ENCODE measurements at places on chromosomes 7 and 10. TPM values are rescaled to one million over a fixed set of nuclear protein-coding genes. Genes with fewer than 3 reads are reported as not detected.
A peak's percentile ranks its signal among the peaks of the same experiment; 100 is the strongest.

Gene MET
- not detected for total RNA-seq

Gene ANKRD1
- not detected for total RNA-seq

Gene PDGFA
- total RNA-seq: 0.30 TPM

Gene TCAF1
- 16.9 TPM for total RNA-seq

- H3K36me3 ChIP-seq: no peaks in the 10 kb centered on the region
- H3K4me3 ChIP-seq: no peak overlapping the region
- no peak overlapping the region for H3K27ac ChIP-seq
- no peaks in the 10 kb centered on the region for H3K4me1 ChIP-seq
- no peak for DNase-seq
These were observed 214.0 kb downstream of the PTPRN2 start for GRCh38 chr7:158373476-158374133.

DNA sequence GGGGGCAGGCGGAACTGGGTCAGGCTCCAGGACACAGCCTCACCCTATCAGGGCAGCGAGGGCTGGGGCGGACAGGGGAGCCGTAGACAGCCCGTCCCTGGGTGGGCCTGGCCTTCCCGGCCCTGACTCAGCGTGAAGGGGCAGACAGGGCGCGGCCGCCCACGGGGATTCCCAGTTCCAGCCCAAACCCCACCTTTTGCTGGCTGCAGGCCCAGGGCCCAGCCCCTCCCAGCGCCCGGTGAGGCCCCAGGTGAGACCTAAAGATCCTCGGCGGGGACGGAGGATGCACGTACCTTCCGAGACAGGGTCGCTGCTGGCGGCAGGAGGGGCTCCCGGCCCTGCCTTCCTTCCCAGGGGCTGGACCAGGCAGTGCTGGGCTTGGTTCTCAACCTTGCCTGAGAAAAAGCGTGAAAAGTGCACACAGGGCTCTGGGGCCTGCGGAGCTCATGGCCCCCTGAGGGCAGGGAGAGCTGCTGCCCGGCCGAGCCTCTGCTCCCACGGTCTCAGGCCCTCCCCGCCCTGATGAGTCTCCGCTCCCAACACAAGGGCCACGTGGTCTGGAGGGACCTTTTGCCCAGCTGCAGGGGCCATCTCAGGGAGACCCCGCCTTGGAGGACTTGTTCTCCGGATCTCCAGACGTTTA lies 43.9 kb upstream of the DNAJB6 start:
- peaks cover 2% of the 10 kb centered on the region for H3K4me1 ChIP-seq
- H3K36me3 ChIP-seq: no peaks in the 10 kb centered on the region
- H3K27me3 ChIP-seq: no peaks in the 10 kb centered on the region
- H3K27ac ChIP-seq: no peak overlapping the region

DNA sequence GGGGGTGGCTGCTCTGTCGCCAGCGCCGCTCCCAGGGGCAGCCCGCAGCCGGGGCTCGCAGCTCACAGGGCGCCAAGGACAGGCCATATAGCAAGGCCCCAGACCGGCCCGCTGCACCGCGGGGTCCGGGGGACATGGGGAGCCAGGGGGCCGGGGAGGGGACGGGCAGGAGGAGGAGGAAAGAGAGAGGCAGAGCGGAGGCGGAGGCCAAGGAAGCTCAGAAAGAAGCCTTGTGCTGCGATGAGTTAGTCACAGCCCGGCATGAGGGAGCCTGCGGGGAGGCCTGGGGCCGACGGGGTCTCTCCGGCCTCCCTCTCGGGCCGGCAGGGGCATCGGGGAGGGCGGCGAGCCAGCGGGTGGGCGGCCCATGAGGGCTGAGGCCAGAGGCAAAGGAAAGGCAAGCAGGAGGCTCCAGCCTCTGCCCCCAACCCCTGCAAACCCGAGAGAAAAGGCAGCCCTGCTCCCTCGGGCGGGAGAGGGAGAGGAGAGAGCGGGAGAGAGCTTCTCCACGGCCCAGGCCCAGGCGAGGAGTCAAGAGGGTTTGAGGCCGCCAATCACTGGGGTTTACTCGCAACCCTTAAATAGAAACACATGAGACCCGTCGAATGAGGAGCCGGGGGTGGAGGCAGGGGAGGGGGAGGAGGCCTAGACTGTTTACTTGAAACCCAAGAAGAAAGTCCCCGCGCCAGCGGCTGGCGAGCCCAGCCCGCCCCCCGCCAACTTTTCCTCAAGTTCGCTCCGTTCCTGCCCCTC lies 167.9 kb downstream of the NEURL1 start:
- peaks cover 15% of the 10 kb centered on the region for H3K36me3 ChIP-seq
- H3K4me3 ChIP-seq: peak overlapping the region; percentile 95
- DNase-seq: peak; percentile 47
- no peak overlapping the region for H3K27ac ChIP-seq

DNA sequence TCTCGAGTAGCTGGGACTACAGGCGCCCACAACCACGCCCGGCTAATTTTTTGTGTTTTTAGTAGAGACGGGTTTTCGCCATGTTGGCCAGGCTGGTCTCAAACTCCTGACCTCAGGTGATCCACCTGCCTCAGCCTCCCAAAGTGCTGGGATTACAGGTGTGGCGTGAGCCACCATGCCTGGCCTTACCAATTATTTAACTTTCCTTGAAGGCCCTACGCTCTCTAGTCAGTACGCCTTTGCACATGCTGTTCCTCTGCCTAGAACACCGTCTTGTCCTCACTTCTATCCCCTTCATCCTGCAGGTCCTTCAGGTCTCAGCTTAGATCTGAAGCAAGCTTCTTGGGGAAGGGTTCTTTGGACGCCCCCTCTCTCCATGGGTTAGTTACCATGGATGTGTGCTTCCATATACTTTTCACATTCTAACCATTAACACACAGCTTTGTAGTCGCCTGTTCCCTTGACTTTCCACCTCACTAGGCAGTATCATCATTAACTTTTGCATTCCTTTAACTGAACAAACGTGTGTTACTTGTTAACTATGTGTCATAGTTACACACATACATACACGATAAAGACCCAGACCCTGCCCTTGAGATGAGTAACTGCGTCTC lies 592 bp upstream of the ATP6V1F start:
- H3K27ac ChIP-seq: peak overlapping the region; percentile 83
- peak overlapping the region; percentile 99 for H3K4me3 ChIP-seq
- peaks cover 33% of the 10 kb centered on the region for H3K4me1 ChIP-seq
- H3K36me3 ChIP-seq: no peaks in the 10 kb centered on the region

- H3K4me3 ChIP-seq: no peak overlapping the region
- no peak overlapping the region for H3K27ac ChIP-seq
These were observed 356.4 kb downstream of the GALNT17 start for GRCh38 chr7:71488308-71488707.

- DNase-seq: no peak
- H3K27ac ChIP-seq: no peak overlapping the region
- H3K4me1 ChIP-seq: no peaks in the 10 kb centered on the region
- H3K36me3 ChIP-seq: no peaks in the 10 kb centered on the region
These were observed 103.3 kb downstream of the GRB10 start for GRCh38 chr7:50679218-50680007.

- DNase-seq: no peak
- H3K27me3 ChIP-seq: no peaks in the 10 kb centered on the region
- no peak overlapping the region for H3K27ac ChIP-seq
- no peak overlapping the region for H3K4me3 ChIP-seq
- no peaks in the 10 kb centered on the region for H3K4me1 ChIP-seq
- H3K36me3 ChIP-seq: peaks cover 35% of the 10 kb centered on the region
These were observed 31.5 kb upstream of the EFCAB10 start for GRCh38 chr7:105612806-105613205.

GRCh38 chr10:35480142-35480541 lies 125.0 kb upstream of the GJD4 start:
- H3K27me3 ChIP-seq: no peaks in the 10 kb centered on the region
- no peak overlapping the region for H3K4me3 ChIP-seq
- peak overlapping the region; percentile 14 for H3K27ac ChIP-seq

GRCh38 chr10:71525721-71526120 lies 129.0 kb downstream of the CDH23 start:
- peaks cover 10% of the 10 kb centered on the region for H3K27me3 ChIP-seq
- no peaks in the 10 kb centered on the region for H3K36me3 ChIP-seq
- no peaks in the 10 kb centered on the region for H3K4me1 ChIP-seq
- DNase-seq: no peak
- H3K27ac ChIP-seq: no peak overlapping the region
